ENCODE measurements at places on chromosomes 5 and 9.

GRCh38 chr9:111904891-111905291 lies 8.3 kb downstream of the UGCG start:
- no peak for DNase-seq

DNA sequence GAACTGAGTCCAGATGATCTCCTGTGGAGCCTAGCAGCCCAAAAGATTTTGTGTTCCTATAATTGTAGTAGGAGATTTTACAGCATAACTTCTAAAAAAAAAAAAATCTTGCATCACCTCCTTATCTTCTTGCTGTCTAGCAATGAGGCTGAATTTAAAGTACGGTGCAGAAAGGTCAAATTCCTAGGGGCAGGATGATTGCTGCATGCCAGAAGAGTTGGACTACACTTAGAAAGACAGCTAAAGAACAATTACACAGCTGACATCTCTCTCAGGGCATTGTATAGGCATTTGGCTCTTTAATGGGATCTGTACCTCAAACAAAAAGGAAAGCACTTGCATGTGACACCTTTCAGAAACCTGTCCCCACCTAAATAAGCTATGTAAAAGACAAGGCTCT lies 443.2 kb downstream of the HCN1 start:
- DNase-seq, result no peak

DNA sequence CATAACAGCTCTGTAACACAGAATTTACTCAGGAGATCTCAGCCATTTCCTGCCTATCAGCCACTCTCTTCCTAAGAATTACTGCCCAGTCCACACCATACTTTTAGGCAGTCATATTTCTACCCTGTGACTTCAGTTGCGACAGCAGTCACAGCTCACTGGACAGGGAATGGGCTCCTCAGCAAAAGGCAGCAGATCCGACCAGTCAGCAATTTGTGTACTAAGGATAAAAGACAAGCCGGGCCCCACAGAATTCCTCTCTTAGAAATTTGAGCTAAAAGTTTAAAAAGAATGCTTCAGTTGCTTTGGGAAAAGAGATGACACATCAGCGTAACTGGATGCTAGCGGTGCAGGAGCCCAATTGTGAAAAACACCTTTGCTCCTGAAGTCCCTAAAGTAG lies 172.1 kb downstream of the ENC1 start:
- no peak for DNase-seq

DNA sequence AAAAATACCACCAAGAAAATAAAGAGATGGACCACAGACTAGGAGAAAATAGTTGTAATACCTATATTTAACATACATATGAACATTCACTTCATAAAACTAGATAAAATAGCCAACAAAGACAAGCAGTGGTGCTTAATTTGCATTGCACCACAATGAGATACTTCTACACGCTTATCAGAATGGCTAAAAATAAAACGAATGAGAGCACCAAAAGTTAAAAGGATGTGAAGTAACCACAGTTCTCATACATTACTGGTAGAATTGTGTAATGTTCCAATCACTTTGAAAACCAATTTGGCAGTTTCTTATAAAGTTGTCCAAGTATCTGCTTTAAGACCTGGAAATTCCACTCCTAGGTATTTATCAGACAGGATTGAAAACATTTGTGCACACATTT lies 198.9 kb upstream of the SGCD start:
- DNase-seq, result no peak

DNA sequence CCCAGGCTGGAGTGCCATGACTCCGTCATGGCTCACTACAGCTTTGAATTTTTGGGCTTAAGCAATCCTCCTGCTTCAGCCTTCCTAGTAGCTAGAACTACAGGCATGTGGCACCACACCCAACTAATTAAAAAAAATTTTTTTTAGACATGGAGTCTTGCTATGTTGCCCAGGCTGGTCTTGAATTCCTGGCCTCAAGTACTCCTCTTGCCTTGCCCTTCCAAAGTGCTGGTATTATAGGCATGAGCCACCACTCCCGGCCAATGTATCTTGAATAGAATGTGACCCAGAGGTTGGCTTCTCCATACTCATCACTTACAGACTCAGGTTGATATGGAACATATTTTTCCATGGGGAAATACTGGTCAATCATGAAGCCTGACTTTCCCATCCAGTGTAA lies 51.2 kb upstream of the JAK2 start:
- no peak for DNase-seq

- no peak for DNase-seq
Observed at GRCh38 chr5:112533362-112533761, 114.3 kb upstream of the EPB41L4A start.

DNA sequence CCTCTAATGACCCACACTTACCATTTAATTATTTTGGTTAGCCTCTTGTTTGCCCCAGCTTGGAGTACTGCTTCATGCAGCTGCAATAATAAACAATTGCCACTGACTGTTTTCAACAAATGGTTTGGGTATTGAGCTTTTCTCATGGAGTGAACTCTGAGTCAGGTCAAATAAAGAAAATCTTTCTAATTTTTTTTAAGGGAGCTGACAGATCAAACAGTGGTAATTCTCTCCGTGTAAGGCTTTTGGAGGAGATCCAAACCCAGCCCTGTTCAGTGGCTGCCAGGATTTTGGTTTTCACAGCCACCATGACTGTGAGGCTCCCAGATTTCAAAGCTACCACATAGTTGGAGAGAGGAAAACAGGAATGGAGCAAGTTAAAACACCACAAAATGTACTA lies 110.7 kb upstream of the EFNA5 start:
- DNase-seq, result no peak

DNA sequence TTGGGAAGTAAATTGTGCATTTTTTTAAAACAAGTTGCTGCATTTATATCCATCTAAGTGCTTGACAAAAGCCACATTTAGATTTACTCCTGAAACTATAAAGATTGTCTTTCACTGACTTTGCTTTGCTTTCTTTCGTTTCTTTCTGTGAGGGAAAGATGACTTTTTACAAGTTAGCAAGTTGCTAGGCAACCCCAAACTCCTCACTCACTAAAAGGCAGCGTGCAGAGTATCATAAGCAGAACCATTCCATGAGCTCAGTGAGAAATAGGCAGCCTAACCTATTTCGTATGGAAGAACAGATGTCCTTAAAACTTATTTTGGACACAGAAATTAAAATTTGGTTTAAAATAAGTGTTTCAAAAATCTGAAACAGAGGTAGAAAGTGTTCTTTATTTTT lies 29.0 kb downstream of the KLF9 start:
- no peak for DNase-seq

DNA sequence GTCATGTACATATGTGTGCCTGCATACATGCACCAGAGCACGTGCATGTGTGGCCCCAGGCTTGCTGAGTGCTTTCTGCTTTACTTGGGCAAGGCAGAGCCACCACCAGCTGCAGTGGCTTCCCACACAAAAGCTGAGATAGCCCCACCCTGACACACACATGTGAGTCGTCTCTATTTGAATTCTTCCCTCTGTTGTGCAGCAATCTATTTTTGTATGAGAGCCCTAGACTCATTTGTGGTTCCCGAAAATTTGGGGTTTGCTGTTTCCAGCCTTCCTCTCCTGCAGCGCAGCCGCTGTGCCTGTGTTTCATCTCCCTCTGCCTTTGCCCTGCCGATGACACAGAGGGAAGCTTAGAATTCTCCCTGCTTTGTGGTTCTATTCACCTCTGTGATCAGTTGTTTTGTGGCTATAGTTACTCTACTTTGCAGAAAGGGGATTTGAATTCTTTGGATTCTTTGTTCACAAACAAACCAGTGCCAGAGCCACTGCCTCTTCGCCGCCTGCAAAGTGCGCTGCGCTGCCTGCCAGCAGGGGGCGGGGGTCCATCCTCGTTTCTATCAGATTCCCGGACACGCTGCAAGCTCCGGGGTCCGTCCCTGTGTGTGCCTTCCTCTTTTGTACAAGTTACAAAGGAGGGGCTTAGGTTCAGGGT lies 95.8 kb upstream of the DAP start:
- no peak for DNase-seq

- DNase-seq, result no peak
Observed at GRCh38 chr5:99004960-99005359, 76.2 kb upstream of the CHD1 start.

- no peak for DNase-seq
Observed at GRCh38 chr5:172093965-172094364, 87.5 kb upstream of the FBXW11 start.

GRCh38 chr9:128919402-128920089 lies 1.2 kb upstream of the PHYHD1 start:
- DNase-seq, result no peak

GRCh38 chr9:35910613-35911359 lies 1.5 kb downstream of the SPAAR start:
- DNase-seq, result peak; percentile 10

DNA sequence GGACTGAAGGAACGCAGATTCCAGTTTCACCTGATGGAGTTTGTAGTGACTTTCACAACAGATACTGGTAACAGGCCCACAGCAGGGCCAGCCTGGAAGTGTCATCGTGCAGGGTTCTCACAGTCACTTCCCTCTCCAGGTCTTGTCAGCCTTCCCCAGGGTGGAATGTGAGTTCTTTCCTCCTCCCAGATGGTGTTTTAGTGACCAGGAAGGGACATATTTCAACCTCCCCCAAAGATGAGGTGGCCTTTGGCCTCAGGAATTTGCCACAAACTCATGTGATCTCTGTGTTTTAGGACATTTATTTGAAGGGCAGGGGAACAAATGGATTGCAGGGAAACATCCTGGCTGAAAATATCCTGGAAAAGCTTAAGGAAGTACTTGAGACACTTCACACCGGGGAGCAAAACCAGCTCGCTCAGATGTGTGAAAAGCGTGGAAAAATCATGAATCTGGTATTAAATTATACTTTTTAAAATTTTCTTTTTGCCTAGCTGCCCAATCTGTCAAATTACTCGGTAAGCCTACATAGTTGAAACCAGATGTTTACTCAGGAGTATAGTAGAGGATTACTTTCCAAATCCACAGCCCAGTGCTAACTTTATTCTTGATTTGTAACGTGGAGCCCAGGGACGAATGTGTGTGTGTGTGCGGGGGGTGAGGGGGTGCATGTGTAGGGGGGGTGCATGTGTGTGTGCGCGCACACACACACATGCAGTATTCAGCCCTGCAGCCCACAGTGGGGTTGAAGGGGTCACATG lies 66.8 kb downstream of the PTPDC1 start:
- DNase-seq, result no peak

- no peak for DNase-seq
Observed at GRCh38 chr9:83218411-83219090, 155.6 kb upstream of the RASEF start.

GRCh38 chr9:86096386-86096785 lies 3.0 kb downstream of the GOLM1 start:
- DNase-seq, result no peak

GRCh38 chr5:157387683-157388093 lies 72.3 kb upstream of the NIPAL4 start:
- DNase-seq, result no peak

GRCh38 chr9:105278751-105279150 lies 34.3 kb downstream of the SLC44A1 start:
- DNase-seq, result no peak

GRCh38 chr5:57724836-57725235 lies 242.2 kb upstream of the ACTBL2 start:
- no peak for DNase-seq

GRCh38 chr9:12753931-12754330 lies 20.9 kb upstream of the LURAP1L start:
- no peak for DNase-seq

DNA sequence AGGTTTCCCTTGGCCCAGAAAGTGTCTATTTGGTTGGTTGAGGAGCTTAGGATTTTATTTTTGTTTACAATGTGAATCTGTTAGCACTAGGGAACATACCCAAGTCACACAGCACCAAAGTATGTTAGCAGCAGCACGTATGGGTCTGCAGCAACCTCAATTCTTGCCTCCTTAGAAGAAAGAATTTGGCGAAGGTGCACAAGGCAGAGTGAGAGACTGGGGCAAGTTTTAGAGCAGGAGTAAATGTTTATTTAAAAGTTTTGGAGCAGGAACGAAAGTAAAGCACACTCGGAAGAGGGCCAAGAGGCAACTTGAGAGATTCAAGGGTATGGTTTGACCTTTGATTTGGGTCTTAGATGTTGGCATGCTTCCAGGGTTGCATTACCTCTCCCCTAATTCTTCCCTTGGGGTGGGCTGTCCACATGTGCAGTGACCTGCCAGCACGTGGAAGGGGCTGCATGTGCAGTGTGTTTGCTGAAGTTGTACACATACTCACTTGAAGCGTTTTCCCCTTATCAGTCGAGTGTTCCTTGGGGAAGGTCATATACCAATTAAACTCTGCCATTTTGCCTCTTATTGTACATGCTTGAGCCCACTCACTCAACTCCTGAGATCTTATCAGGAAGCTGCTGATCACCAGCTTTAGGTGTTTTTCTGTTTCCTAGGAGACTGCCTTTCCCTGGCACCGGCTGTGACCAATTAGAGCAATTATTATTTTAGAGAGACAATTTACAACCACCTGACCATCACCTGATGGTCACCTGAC lies 64.9 kb upstream of the SHC3 start:
- no peak for DNase-seq

GRCh38 chr9:75185585-75186170 lies 97.4 kb downstream of the OSTF1 start:
- peak; percentile 29 for DNase-seq

GRCh38 chr9:104982543-104982942 lies 54.6 kb upstream of the ABCA1 start:
- DNase-seq, result no peak

GRCh38 chr5:72353046-72353445 lies 32.9 kb downstream of the PTCD2 start:
- DNase-seq, result no peak

DNA sequence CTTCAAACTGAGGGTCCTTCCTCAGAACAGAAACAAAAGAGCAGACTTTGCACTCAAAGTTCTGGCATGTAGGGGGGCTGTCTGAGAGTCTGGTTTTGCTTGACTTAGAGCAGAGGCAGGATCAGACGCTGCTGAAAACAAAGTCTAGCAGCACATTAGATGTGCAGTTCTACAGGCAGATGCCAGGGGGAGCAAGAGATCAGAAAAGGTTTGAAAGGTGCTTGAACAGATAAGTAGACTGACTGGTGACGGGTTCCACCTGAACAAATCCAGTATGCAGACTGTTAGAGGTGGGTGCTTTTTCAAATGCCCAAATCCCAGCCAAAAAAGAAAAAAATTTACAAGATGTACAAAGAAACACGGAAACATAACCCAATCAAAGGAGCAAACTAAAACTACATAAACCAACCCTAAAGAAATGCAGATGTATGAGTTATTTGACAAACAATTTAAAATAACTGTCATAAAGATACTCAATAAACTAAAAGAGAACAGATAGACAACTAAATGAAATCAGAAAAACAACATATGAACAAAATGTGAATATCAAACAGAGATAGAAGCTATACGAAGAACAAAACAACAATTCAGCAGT lies 194.7 kb upstream of the FREM1 start:
- peak; percentile 7 for DNase-seq

GRCh38 chr9:128094950-128095544 lies 27.0 kb downstream of the SLC25A25 start:
- DNase-seq, result no peak

DNA sequence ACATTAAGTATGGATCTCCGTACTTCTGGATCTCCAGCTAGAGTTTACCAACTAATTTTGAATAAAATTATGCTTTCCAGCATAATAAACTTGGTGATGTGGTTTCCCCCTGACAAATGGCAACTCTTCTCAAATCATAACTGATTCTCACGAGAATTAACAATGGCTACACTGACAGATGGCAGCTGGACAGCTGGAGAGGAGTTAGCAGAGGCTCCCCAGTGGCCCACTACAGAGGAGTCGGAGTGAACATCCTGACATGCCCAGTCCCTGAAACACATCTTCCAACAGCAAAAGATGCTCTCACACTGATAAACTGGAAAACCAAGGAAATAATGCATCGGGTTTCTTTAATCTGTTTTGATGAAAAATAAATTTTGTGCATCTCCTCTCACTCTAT lies 239.6 kb downstream of the MAN2A1 start:
- no peak for DNase-seq
